ENCODE measurements at places on chromosomes 12 and 14.

GRCh38 chr12:101027200-101027599, 182.8 kb downstream of the SLC5A8 start:
- no peak for DNase-seq

- no peak for DNase-seq
Measured at GRCh38 chr12:2248087-2248900, 195.5 kb downstream of the CACNA1C start.

- DNase-seq: no peak
Measured at GRCh38 chr12:68001486-68002466, 12.5 kb downstream of the IFNG-AS1 start.

- no peak for DNase-seq
Measured at GRCh38 chr12:14278294-14278953, 87.1 kb upstream of the ATF7IP start.

DNA sequence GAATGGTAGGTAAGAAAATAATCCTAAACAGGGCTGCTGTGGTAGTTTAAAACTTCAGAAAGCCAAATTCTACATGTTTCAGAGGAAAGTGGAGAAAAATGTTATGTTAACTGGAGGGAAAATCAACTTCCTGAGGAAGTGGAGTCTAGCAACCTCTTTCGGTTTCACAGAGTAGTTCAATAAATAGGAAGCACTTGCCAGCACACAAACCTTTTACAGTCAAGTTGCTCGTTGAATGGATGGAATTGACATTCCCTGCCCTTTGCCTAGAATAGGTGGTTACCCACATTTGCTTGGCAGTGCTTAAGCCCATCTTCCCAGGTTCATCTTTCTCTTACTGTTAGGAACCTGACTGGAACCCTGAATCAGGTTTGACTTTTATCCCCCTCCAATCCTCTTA, 15.9 kb downstream of the ANKRD13A start:
- DNase-seq: no peak

DNA sequence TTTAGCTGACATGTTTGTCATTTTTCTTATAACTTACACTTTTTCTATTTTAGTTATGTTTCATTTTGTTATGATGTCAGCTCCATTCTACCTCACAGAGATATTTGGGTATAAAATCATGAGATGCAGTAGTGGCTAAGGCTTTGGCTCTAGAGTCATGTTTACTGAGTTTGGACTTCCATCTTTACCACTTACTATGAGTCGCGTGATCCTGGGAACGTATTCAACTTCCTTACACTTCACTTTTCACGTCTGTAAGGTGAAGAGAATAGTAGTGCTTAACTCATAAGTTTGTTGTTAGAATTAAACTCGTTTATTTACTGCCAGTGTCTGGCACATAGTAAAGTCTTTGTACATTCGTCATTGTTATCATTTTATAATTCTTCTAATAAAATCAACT, 126.3 kb downstream of the ERC1 start:
- DNase-seq: no peak

DNA sequence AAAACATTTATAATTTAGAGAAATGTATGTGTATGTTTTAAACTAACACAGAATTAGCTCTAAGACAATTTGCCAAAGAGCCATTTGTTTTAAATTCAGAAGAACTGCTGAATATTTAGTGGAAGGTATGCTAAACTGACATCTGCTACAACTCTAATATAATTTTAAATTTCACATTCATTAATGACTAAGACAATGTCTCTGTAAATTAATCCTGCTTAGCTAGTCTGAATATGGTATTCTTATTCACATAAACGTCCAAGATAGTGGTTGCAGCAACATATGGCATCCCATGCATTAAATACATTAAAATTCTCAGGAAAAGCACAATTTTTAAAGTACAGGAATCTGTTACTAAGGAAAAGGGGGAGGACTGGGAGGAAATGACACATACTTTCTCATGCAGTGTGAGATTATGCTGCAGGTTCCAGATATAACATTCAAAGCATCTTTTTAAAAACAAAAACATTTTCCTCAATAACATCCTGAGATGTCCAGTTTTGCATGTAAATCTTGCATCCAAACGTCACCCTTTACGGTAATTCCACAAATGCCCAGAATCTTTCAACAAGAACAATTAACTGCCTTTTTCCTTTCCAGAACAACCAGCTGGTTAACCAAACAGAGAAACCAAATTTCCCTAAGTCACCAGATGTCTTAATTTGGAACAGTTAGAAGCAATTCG, 26.9 kb downstream of the WDR89 start:
- DNase-seq: no peak

DNA sequence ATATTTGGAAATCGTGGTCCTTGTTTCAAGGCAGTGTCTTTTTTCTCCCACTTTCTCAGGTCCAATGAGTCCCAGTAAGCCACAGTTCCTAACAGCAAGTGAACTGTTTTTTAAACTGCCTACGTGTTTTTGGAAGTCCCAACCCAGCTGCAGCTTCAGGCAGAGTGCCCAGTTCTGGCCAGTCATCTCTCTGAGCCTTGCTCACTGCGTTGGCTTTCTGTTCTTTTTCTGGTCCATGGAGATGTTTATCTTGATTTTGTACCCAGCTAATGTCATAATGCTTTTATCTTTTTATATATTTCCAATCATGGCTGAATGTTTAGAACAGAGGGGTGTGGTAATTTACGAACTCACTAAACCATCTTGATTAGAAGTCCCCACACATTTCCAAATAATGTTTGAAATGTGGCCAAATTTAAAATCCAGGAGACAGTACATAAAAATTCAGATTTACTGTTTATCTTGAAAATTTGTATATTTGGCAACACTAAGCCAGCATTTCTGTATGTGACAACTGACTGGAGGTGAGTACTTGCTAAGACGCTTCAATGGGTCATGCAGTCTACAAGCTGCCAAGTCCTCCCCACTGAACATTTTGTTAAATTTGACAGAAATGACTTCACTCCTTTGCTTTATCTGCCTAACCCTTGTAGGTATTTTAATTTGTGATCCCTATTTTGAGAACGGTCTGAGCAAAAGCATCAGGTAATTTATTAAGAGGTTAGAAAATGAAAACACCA, 46.1 kb upstream of the OTOGL start:
- no peak for DNase-seq

GRCh38 chr12:118689793-118690192, 291.5 kb upstream of the SRRM4 start:
- DNase-seq: no peak

DNA sequence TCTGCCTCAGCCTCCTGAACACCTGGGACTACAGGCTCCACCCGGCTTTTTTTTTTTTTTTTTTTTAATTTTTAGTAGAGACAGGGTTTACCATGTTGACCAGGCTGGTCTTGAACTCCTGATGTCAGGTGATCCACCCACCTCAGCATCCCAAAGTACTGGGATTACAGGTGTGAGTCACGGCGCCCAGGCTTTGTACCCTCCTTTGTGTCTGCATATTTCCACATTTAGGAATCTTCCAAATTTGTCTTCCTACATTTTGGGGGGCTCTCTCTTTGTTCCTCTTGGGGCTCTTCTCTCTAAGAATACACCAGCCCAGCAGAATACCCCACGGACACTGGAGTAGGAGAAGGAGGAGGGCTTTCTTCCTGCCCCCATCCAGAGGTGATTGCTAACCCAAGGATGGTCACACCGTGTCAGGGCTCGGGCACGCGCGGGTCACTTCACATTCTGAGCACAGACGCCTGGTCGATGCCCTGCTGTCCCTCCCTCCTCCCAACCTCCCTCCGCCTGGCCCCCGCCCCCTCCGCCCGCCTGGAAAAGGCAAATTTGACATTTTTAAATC, 2.1 kb upstream of the DNAJC22 start:
- DNase-seq: no peak

DNA sequence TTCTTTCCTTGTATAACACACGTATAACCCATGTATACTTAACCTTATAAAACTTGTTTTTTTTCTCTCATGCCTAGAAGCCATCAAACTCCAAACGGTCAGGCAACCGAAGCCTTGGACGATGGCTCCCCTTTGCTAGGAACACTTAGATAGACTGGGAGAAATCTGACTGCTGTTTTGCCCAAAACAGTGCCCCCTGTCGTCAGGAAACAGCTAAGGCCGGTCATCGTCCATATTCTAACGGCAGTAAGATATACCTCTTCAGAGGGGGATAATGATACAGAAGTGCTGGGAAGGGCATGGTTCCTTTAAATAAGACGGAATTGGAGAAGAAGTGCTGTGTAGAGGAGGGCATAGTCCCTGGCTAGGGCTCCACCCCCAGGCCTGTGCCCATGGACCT, 130.5 kb downstream of the SLC41A2 start:
- DNase-seq: no peak

GRCh38 chr12:57610554-57611107, 604 bp upstream of the ARHGEF25 start:
- DNase-seq: no peak

- peak; percentile 62 for DNase-seq
Measured at GRCh38 chr12:25775968-25776367, 182.5 kb upstream of the RASSF8 start.

DNA sequence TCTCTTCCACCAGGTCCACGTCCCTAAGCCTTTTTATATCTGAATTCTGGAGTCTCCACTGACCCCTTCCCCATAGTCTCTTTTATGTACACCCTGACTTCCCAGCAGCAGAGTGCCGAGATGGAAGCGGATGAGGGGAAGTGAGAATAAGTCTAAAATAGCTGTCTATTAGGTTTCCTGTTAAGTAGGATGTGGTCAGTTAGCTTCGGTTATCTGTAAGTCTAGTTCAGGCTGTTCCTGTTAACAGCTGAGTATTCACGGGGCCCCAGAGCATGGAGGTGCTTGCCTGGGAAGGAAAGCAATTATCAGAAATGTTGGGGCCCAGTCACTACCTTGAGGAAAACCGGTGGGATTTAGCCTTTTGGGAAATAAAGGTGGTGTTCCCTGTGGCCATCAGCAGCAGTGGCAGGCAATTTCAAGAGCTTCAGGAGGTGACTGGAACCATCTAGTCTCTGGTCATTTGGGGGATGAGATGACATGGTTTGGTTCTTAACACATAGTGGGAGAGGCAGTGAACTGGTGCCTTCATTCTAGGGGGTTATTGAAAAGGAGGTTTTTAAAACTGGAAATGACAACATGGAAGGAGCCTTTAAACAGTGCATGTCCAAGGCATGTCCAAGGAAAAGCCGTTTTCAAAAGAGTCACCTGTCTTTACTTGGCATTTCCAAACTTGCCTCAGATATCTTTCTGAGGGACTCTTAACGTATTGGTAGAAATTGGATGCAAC, 21.8 kb downstream of the CHST11 start:
- no peak for DNase-seq

DNA sequence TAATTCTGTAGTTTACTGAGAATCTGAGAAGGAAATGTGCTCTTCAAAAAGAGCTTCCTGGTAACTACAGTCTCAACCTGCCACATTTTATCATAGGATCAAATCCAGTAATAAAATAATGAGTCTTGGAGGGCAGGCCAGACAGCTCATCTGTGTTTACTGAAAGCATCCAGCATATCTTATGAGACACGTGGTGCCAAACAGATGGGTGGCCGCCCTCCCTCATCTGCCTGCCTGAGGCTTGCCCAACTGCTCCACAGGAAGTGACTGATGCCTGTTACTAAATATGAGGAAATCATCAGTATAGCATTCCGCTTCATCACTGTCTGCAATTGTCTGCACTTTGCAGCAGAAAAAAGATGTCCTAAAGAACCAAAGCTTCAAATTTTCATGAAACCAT, 13.5 kb downstream of the DHRS7 start:
- DNase-seq: peak; percentile 89

DNA sequence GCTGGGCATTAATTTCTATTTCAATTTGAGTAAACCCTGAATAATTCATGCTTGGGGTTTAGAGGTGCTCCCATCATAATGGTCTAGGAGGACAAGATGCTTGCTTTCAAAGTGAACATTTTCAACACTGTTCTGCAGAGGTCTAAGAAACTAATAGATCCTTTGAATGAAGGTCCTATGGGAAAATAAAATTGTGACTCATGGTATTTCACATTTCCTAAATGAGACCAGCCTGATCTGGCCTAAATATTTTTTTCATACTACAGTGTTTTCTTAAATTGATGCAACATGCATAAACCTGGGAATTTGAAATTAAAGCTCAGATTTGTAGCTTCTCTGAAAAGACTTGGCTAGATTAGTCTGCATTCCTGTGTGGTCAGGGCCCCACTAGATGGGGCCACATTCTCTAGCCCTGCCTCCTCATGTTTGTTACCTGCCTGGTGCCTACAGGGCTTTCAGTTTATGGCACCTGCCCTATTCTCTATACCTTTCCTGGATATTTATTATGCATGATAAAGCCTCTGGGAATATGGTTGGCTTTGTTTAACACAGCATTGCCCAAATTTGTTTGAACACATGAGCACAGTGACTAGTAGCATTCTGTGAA, 112.7 kb downstream of the METTL25 start:
- DNase-seq: no peak

- no peak for DNase-seq
Measured at GRCh38 chr14:26926585-26926984, 328.8 kb upstream of the NOVA1 start.
